NCI-H82 (cell line): ENCODE measurements at places on chromosomes 2 and 18.

GRCh38 chr2:160582490-160583145 is 89.0 kb upstream of the RBMS1 start:
- no peak for DNase-seq

DNA sequence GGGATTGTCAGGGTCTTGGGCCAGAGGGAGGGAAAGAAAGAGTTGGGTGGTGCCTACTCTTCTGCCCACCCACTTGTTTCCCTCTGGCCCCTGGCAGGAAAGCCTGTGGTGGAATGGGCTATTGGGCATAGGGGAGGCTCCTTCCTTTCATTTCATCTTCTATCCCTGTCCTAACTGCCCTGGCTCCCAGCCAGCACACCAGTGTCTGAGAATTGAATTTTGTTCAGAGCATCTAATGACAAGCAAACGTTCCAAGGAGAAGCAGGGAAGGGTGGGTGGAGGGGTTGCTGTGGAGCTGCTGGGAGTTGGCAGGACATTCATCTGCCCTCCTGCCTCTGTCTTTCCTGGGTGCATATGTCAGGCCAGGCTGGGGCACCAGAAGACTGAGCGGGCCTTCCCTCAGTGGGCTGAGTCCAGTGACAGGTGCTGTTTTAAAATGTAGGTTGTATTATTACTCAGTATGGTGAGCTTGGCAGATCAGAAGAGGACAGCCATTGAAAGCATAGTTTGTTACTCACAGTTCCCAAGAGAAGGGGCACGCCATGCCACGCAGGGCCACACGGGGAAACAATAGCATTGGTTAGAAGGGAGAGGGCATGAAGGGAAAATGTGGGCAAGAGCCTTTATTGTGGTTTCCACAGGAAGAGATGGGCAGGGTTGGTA is 171.9 kb downstream of the ACOXL start:
- no peak for DNase-seq

DNA sequence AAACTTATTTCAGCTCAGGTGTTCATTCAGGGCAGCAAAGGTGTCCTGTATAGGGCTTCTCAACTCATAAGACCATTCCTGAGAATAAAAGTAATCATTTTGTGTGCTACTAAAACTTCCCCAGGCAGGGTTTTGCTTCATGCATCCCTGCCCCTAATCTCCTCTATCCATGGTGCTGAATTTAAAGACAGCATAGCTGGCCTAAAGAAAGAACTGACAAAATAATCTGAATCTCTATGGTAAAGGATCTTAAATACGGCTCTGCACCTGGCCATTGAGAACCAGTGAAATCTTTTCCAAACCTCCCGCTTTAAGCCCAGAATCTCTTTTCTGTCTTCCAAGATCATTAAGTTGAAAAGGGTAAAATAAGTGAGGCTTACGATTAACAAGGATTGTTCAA is 292.1 kb upstream of the KLHL29 start:
- no peak for DNase-seq

GRCh38 chr2:241506793-241507429 is 1.5 kb downstream of the STK25 start:
- peak; percentile 53 for DNase-seq

DNA sequence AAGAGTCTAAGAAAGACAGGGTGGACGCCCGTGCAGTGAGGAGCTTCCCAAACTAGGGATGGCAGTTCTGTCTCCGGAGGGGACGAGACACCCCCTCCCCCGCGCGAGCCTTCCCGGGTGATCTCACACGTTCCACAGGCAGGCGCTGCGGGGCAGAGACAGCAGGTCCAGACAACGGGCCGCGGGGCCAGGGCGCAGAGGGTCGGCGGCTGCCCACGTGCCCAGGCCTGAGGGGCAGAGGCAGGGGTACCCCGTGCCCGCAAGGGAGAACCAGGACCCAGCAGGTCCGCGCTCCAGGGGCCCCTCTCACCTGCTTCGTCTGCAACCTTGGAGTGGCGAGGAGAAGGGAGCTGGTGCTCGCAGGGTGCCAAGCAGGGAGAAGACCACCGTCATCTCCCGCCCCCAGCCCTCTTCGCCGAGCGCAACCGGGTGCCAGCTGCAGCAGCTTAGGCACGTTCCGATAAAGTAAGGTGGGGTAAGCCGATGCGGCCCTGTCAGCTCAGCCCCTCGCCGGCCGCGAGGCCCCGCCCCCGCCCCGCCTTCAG is at the start of gene GPR155:
Gene GPR155 (minus strand): TSS at position 467 of the 545 bp plus-strand sequence. CDS start 5,073 bp downstream, outside the sequence.
- peak; percentile 33 for DNase-seq

DNA sequence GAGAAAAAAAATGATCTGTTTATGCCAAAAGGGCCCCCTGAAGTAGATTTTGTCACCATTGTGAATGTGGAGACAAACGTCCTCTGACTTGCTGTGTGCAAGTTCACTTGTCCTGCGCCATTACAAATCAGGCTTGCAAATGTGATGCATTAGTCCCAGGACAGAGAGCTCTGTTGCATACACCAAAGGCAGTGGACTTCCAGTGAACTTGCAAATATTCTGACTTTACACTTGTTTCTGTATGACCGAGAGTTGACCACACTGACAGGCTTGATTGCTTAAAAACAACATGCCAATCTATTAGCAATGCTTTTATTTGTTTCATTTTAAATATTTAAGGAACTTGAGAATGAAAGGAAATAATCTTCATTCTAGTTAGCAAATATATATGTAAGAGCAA is 293.2 kb downstream of the PLCL1 start:
- DNase-seq: no peak

GRCh38 chr18:69817335-69817940 is 130.2 kb downstream of the CD226 start:
- no peak for DNase-seq

DNA sequence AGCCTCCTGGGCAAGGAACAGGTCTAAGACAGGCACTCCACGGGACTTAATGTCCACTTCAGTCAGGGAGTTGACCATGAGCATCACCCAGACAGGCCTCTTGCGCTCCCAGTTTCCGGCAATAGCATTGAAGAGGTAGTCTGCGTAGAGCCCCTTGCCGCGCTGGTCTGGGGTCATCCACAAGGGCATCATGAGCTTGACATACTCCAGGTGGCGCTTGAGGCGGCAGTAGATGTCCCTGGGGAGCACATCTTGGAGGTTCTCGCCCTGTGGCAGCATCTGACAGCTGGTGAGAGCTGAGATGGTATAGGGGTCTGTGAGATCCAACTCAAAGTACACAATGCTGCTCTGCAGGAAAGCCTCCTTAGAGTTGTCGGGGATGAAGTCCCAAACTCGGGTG is 10.6 kb downstream of the TRABD2A start:
- DNase-seq: no peak

DNA sequence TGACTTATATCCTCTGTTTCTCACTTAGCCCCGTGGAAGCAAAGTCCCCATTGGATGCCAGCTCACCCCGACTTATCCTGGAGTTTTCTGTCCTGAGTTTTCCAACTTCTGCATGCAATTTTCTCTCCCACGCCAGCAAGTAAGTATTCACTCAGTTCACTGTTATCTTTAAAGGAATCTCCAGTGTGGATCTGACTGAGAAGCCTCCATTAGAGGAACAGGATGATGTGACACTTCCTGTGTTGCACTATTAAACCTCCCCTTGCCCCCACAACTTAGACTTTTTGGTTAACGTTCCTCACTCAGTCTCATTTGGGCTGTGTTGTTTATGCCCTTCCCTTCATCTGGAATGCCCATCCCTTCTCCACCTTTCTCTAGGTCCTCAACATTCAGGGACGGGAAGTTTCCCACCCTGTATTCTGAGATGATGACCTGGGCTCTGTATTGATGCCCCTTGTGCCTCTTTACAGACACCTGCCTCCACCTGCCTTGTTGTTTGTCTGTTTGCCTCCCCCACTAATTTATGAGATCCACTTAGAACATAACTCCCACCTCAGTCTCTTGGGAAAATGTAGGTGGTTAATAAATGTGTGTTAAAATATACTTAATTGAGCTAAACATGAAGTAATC is 536.1 kb upstream of the RAB6C start:
- DNase-seq: no peak

- DNase-seq: no peak
Observed at GRCh38 chr2:124286089-124286783, 261.1 kb downstream of the CNTNAP5 start.

- DNase-seq: no peak
Observed at GRCh38 chr2:67666386-67667053, 269.4 kb downstream of the ETAA1 start.

DNA sequence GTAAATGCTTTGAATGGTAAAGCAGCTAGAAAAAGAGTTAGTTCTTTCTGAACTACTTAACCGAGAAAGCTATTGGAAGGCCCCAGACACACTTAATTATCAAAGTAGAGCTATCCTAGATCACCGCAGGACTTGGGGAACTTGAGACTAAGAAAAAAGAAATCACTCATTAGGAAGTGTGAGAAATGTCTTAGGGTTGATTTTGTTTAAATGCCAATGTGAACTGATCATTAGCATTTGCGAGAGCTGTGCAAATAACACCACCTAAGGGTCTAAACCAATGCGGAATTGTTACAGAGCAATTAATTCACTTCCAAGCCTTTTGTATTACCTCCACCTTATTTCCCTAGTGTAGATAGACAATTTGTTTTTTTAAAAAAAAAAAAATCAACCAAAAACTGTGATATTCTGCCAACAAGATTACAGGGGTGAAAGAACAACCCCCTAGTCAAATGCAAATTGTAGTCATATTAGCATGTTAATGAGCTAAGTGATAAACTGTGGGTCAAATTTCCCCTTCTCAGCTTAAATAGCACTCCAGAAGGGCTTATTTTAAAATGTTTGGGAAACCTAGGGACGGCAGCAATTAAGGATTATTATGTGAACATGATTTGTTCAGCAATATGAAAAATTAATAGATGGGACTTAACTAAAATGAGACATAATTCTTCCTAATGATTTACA is 246.2 kb upstream of the STON1 start:
- no peak for DNase-seq

GRCh38 chr2:218711550-218711929 is 905 bp downstream of the TTLL4 start:
- peak; percentile 40 for DNase-seq

GRCh38 chr2:12221584-12221983 is 475.2 kb downstream of the LPIN1 start:
- DNase-seq: no peak

DNA sequence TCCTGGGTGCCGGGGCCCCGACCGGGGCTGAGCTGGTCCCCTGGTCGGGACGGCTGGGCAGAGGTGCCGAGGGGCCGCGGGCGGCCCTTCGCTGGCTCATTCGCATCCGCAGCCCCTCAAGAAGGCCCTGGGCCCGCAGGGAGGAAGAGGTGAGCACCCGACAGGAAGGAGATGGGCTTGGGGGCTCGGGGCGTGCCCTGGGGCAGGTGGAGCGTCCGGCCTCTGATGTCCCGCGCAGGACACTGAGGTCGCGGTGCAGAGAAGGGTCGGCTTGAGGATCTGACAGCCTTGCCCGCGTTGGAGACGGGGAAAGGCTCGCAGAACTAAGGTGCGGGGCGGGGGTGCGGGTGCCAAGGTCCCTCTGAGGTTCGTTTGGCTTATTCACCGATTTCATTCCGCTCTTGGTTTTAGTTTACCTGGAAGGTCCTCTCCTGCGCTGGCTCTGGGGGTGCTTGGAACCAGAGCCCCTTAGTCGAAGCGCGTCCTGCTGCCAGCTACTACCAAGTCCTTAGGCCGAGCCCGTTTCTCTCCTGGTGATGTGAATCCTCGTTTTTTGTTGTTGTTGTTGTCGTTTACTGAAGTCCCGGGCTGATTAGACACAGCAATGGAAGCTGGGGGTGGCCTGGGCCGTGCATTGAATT is 18.9 kb upstream of the CD8A start:
- no peak for DNase-seq

DNA sequence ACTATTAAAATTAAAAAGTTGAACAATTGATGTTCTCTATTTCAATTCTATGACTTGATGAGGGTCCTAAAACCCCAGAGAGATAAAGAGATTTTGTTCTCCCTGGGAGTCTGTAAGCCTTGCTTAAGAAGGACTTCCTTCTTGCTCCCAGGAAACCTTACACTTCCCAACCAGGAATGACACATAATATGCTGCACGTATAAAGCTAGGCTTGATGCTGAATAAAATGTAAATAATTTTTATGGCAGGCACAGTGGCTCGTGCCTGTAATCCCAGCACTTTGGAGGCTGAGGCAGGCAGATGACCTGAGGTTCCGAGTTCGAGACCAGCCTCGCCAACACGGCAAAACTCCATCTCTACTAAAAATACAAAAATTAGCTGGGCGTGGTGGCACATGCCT is 27.8 kb downstream of the SPIRE1 start:
- DNase-seq: no peak

GRCh38 chr2:24540011-24540477 is 49.0 kb downstream of the NCOA1 start:
- DNase-seq: no peak

GRCh38 chr2:165162466-165162865 is 41.4 kb downstream of the SCN3A start:
- DNase-seq: no peak

DNA sequence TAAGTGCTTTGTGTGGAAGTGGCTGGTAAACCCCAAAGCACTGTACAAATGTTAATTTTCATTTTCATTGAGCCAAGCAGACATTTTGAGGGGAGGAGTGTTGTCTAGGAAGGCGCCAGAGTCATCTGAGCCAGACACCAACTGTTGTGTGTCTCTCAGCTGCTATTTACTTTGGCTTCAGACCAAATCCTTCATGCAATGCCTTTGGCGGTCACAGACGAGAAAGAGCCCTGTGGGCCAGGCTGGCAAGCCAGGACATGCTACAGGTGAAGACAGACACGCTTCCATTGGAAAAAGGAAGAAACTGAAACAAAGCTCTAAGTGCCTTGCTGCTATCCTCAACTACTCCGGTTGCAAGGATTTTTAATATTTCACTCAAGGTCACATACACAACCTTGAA is 115.4 kb upstream of the CDC42EP3 start:
- DNase-seq: peak; percentile 46

GRCh38 chr2:10339647-10340592 is 37.2 kb downstream of the HPCAL1 start:
- DNase-seq: no peak

GRCh38 chr2:241275504-241275903 is 40.0 kb downstream of the HDLBP start:
- no peak for DNase-seq

GRCh38 chr2:120231974-120232635 is 8.9 kb upstream of the TMEM185B start:
- DNase-seq: no peak

DNA sequence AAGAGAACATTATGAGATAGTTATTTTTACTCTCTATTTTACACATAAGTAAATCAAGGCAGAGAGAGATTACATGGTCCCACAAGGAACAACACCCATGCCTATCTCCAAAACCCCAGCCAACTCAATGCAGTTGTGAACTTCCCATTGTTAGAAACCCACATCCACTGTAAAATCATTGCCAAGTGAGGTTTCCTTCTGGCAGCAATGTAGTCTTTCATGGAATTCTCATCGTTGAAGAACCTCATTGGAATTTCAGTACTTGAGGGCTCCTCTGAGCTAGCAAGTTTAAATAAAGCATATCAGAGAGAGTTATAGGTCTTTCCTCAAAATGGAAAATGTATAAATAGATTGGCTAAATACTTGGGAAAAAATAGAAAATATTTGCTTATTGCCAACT is 105.2 kb downstream of the RAD51AP2 start:
- DNase-seq: no peak

GRCh38 chr2:72788756-72789155 is 37.1 kb downstream of the EXOC6B start:
- DNase-seq: no peak

- DNase-seq: no peak
Observed at GRCh38 chr2:16069933-16070647, 129.7 kb downstream of the MYCN start.
